ENCODE measurements at places on chromosomes 2 and 18.

DNA sequence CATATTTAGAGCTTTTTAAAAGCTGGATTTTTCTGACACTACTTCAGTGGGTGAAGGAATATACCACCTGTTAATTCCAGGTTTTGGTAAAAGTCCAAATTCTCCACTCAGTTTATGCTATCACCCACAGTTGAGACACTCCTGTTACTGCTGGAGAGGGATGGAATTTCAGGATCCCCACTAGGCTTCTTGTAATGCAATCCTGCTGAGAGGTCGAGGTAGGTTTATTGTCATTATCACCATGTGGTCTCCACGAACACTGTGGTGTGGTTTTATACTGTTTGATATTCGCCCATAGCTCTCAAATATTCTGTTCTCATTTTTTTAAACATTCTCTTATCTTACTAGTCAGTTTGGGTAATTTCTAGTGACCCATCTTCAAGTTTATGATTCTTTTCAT lies 167.9 kb downstream of the CCDC102B start:
- ATAC-seq, result no peak

GRCh38 chr2:18987592-18988073 lies 370.8 kb downstream of the OSR1 start:
- ATAC-seq, result no peak

DNA sequence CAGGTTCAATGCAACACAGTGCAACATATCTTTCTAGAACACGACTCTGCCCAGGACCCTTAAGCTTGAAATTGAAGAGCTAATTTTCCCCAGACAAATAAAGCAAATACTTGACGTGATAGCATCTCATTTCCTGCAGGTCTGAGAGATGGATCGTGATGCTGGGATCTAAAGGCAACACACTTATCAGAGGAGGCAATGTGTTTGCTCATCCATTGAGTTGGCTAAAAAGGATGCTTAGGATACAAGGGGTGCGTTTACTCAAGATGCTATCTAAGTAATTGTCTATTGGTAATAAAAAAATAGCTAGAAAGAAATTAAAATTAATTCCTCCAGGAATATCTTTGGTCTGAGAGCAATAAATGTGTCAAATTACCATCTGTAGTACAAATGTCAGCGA lies 129.0 kb downstream of the SOCS6 start:
- ATAC-seq, result no peak

DNA sequence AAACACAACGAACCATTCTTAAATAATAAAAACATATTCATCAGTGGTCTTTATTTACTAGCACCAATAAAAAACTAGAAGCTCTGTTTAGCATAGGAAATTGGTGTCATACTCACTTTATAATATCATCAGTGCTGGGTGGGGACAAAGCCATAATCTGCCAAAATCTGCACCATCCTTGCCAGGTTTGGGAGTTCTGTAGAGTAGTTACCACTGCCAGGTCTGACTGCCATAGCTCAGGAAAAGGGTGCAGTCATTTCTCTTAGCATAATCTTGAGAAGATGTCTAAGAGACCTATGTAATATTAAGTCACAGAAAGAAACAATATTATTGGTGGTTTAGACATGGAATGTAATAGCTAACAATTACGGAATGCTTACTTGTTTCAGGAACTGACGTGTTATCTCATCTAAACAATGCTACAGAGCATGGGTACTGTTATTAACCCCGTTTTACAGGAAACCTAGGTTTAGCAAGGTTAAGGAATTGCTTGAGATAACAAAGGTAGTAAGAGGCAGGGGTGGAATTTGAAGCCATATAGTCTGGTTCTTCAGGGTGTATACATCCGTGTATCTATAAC lies 1.6 kb upstream of the MARCHF7 start:
- no peak for ATAC-seq

- ATAC-seq, result peak; percentile 55
These were observed 12.8 kb upstream of the TTN start for GRCh38 chr2:178819992-178820391.

DNA sequence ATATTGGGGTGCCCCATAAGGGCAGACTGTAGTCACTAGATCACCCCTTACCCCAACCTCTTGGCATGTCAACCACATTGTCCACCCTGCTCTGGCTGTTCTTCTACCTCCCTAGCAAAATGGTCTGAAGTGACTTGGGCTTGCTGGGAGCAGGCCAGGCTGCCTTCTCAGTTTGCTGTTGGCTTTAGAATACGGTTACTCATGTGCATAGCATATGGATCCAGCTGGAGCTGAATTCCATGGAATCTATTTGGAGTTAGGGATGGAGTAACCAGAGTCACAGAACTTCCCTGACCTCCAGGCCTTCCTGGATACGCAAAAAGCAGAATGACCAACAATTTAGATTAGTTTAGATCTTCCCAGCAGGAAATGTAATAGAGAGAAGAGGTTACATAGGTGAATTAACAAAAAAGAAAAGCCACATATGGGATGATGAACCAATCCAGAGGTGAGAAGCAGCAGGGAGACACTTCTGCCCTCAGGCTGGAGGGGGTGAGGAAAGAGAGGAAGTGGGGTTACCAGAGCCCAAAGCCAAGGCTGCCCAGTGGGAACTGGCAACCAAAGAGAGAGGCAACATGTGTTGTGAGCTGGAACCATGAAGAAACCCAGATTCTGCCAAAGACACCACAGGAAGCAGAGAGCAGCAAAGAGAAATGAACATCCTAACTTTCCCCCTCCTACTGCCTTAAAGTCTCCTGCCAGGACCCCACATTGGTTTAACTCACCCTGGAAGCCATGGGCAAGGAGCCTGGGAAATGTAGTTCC lies 26.1 kb downstream of the PKDCC start:
- ATAC-seq, result no peak

DNA sequence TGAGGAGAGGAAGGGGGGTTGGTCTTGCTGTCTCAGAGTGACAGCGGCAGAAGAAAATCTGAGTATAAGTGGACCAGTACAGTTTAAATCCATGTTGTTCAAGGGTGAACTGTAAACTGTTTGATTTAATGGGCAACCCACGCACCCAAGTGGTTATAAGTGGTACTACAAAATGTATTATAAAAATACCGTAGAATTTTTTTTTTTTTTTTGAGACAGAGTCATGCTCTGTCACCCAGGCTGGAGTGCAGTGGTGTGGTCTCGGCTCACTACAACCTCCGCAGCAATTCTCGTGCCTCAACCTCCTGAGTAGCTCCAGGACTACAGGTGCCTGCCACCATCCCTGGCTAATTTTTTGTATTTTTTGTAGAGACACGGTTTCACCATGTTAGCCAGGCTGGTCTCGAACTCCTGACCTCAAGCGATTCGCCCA lies 2.1 kb upstream of the CHCHD5 start:
- peak; percentile 27 for ATAC-seq

DNA sequence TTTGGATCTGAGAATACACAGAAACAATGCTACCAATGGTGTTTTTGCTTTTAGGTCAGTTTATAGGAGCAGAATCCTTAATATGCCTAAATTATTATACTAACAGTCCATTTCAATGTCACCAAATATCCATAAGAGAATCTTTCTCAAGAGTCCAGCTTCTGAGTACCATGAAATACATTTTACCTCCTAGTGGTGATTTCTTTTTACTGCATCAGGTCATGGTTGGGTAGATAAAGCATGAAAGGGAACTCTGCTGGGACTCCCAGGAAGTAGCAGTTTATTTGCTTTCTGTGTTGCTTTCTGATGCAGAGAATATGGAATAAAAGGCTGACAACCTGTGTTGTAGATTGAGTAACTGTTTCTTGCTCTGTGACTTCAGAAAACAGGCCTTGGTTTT lies 115.6 kb downstream of the PPP1R1C start:
- ATAC-seq, result no peak

DNA sequence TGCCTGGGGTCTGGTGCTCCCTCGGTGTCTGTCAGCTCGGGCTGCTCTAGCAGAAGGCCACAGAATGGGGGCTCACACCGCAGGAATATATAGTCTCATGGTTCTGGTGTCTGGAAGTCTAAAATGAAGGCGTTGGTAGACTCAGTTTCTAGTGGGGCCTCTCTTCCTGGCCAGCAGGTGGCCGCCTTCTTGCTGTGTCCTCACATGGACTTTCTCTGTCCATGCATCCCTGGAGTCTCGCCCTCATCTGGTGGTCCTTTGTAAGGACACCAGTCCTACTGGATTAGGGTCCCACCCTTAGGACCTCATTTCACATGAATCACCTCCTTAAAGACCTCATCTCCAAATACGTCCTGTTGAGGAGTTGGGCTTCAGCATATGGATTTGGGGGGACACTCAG lies 65.7 kb downstream of the RRM2 start:
- no peak for ATAC-seq

DNA sequence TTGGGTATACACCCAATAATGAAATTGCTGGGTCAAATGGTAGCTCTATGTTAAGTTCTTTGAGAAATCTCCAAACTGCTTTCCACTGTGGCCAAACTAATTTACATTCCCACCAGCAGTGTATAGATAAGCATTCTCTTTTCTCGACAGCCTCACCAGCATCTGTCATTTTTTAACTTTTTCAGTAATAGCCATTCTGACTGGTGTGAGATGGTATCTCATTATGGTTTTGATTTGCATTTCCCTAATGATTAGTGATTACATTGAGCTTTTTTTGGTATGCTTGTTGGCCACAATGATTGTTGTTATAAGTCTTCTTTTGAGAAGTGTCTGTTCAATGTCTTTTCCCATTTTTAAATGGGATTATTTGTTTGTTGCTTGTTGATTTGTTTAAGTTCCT lies 50.4 kb upstream of the EPAS1 start:
- peak; percentile 38 for ATAC-seq

DNA sequence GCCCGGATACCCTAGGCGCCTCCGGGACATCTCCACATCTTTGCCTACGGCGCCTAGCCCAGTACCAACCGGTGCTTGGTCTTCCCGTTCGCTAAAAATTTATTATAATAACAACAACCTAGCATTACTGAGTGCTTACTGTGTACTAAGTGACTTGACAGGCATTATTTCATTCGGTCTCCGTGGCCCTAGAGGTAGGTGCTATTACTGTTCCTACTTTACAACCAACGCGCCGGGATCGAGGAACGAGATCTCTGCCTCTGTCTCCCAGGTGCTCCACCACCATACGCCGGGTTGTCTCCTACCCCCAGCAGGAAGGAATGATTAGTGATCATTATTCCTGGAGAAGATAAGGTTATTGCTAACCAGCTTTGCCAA lies 657 bp upstream of the BIN1 start:
- ATAC-seq, result peak; percentile 16

DNA sequence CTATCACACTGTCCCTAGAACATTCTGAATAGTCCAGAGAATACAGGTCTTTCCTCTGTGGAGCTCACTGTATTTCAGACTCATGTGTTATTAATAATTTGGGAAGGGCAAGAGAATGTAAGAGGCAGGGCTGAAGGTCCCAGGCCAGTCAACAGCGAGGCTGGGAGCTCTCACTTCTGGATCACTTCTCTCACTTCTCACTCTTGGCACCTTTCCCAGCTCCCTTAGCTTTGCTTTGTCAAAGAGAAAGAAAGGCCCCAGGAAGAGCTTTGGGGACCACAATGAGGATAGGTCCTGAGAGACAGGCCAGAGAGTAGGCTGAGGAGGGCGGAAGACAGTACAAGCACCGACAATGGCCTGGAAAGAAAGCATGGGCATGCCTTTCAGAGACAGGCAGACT lies 11.2 kb downstream of the EFR3B start:
- no peak for ATAC-seq

- no peak for ATAC-seq
These were observed 88.9 kb upstream of the PMAIP1 start for GRCh38 chr18:59810735-59811520.

DNA sequence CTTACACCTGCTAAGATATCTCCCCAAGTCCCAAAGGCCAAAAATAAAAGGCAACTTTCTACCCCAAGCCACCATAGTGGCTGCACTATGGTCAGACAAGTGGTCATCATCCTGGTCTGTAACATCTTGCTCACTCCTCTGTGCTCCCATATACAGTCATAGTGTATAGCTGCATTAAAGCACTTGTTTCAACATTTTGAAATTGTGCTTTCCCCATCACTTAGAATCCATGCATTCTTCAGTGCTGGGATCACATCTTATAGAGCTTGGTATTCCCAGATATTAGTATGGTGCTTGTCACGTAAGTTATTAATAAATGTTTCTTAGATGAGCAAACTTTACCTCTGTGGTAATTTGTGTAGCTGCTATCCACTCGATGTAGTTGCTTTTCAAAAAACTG lies 40.4 kb upstream of the CDC42EP3 start:
- ATAC-seq, result no peak

GRCh38 chr2:78351208-78351607 lies 674.3 kb upstream of the REG3G start:
- ATAC-seq, result no peak

- no peak for ATAC-seq
These were observed 2.8 kb upstream of the SGO2 start for GRCh38 chr2:200523158-200523557.
